K562 (cell line): ENCODE measurements at places on chromosomes 1 and 21. TPM values are rescaled to one million over a fixed set of nuclear protein-coding genes. Genes with fewer than 3 reads are reported as not detected.

IL22RA1 gene
- total RNA-seq = 0.11 TPM in 1 of 2 replicates, not detected in the other

- no peak overlapping the region for H3K4me3 ChIP-seq
- no peaks in the 10 kb centered on the region for H3K27me3 ChIP-seq
- no peak overlapping the region for H3K27ac ChIP-seq
Measured at GRCh38 chr1:154880671-154881070, 10.6 kb upstream of the KCNN3 start.

DNA sequence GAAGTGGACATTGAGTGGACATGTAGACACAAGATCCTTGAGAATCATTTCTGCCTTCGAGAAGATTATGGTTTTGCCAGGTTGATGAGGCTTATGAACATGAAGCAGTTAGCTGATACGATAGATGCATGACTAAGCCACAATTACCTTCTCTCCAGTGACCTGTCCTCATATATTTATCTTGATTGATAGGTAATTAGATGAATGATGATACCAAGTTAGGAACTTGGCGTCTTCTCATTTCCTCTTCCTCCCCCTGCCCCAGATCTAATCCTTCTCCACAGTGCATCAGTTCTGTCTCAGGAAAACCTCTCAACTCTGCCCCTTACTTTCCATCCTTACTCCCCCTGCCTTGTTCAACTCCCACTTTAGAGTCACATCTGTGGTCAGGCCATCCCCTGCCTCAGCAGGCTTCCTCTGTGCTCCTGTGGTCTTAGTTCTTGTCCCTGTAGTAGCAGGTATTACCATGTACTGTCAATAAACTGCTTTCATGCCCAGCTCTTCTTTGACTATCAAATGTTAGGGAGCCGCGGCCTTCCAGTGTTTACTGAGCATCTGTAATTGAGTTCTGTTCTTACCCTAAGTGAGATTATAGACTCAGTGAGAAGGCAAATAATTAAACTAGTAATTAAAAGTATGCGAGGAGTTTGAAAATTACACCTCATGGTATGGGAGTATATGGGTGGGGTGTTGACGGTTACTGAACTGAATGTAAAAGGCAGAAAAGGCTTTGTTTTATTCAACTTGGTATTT is 5.1 kb downstream of the ST6GALNAC3 start:
- DNase-seq = no peak
- no peaks in the 10 kb centered on the region for H3K27me3 ChIP-seq
- no peak overlapping the region for H3K4me3 ChIP-seq

- H3K27me3 ChIP-seq = no peaks in the 10 kb centered on the region
- H3K27ac ChIP-seq = no peak overlapping the region
- no peaks in the 10 kb centered on the region for H3K4me1 ChIP-seq
- H3K4me3 ChIP-seq = no peak overlapping the region
- no peaks in the 10 kb centered on the region for H3K36me3 ChIP-seq
- DNase-seq = no peak
Measured at GRCh38 chr1:186575348-186575747, 104.9 kb downstream of the PTGS2 start.

- no peaks in the 10 kb centered on the region for H3K36me3 ChIP-seq
- no peaks in the 10 kb centered on the region; the same call in 2 of the 3 replicates for H3K27me3 ChIP-seq
Measured at GRCh38 chr1:153213519-153213918, 3.9 kb upstream of the PRR9 start.

NECTIN4 gene
- total RNA-seq = 0.09 TPM in 1 of 2 replicates, not detected in the other

SNX7 gene
- total RNA-seq = 0.09 and 0.13 TPM in 2 replicates

CCDC27 gene
- not detected in 2 replicates for total RNA-seq

- no peaks in the 10 kb centered on the region for H3K27me3 ChIP-seq
- no peak overlapping the region for H3K4me3 ChIP-seq
- H3K27ac ChIP-seq = no peak overlapping the region
- no peak for DNase-seq
- no peaks in the 10 kb centered on the region for H3K4me1 ChIP-seq
- no peaks in the 10 kb centered on the region for H3K36me3 ChIP-seq
Measured at GRCh38 chr1:162779043-162779442, 11.5 kb upstream of the HSD17B7 start.

GRCh38 chr1:163361123-163361934 is 39.6 kb downstream of the NUF2 start:
- no peak overlapping the region for H3K27ac ChIP-seq
- no peak overlapping the region for H3K4me3 ChIP-seq
- no peak for DNase-seq
- no peaks in the 10 kb centered on the region for H3K27me3 ChIP-seq
- peaks cover 3% of the 10 kb centered on the region; the same call in 1 of the 3 replicates for H3K36me3 ChIP-seq

SLC5A9 gene
- total RNA-seq = not detected in 2 replicates

GRCh38 chr1:6111571-6111970 is 65.9 kb downstream of the KCNAB2 start:
- H3K27ac ChIP-seq = no peak overlapping the region
- peaks cover 37% of the 10 kb centered on the region for H3K27me3 ChIP-seq
- H3K4me3 ChIP-seq = no peak overlapping the region
- H3K36me3 ChIP-seq = no peaks in the 10 kb centered on the region
- H3K4me1 ChIP-seq = no peaks in the 10 kb centered on the region
- no peak for DNase-seq

GRCh38 chr1:248805876-248806275 is 19.8 kb downstream of the SH3BP5L start:
- no peak overlapping the region for H3K27ac ChIP-seq
- H3K4me3 ChIP-seq = no peak overlapping the region
- H3K27me3 ChIP-seq = peaks cover 7% of the 10 kb centered on the region; the same call in 1 of the 3 replicates
- H3K36me3 ChIP-seq = no peaks in the 10 kb centered on the region
- peaks cover 10% of the 10 kb centered on the region; the same call in 1 of the 2 replicates for H3K4me1 ChIP-seq

KRTAP19-4 gene
- not detected in 2 replicates for total RNA-seq
